ENCODE measurements at places on chromosomes 2 and 18.

DNA sequence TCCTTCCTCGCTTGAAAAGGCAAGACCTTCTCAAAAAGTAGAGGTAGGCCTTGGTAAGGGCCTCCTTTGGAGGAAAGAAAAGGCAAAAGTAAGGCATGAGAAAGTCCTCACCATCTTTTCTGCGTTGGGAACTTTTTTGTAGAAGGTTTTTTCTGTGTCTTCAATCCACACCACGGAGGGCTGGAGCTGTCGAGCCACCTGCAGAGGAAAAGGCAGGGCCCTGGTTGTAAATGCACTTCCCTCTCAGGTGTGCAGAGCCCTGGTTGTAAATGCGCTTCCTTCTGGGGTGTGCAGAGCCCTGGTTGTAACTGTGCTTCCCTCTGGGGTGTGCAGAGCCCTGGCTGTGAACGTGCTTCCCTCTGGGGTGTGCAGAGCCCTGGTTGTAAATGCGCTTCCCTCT, 80.2 kb upstream of the ASB18 start:
- DNase-seq, result no peak

- DNase-seq, result peak; percentile 66
Measured at GRCh38 chr2:28393114-28393836, 617 bp downstream of the FOSL2 start.

GRCh38 chr18:79944126-79944731, 7.2 kb downstream of the SLC66A2 start:
- no peak for DNase-seq

GRCh38 chr18:6650747-6651146, 78.8 kb upstream of the ARHGAP28 start:
- DNase-seq, result no peak

DNA sequence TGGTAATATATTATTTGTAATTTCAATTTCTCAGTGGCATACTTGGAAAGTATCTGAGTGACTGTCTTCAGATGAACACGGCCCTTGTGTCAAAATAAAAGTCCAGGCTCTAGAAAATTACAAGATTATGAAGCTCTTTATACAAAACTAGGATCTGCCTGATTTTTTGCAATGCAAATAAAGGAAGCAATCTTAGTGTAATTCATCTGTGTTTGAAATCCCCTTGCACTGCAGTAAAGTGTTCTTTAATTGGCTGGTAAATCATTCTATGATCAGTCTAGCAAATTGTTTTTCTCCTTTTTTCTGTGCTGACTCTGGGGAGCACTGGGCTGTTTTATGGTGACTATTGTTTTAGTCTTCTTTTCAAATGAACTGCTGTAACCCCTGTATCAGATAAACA, 1039.0 kb downstream of the SOCS6 start:
- no peak for DNase-seq

- DNase-seq, result no peak
Measured at GRCh38 chr18:70337139-70337972, 48.5 kb downstream of the SOCS6 start.

- no peak for DNase-seq
Measured at GRCh38 chr2:11228692-11229091, 73.4 kb downstream of the SLC66A3 start.

- DNase-seq, result no peak
Measured at GRCh38 chr2:234245945-234246344, 195.4 kb downstream of the SPP2 start.

- no peak for DNase-seq
Measured at GRCh38 chr2:191951832-191952231, 104.9 kb upstream of the CAVIN2 start.

GRCh38 chr2:922185-922584, 28.5 kb upstream of the SNTG2 start:
- DNase-seq, result no peak

- no peak for DNase-seq
Measured at GRCh38 chr2:30139131-30139870, 7.5 kb upstream of the YPEL5 start.

- no peak for DNase-seq
Measured at GRCh38 chr2:40352041-40352702, 99.7 kb downstream of the SLC8A1 start.

DNA sequence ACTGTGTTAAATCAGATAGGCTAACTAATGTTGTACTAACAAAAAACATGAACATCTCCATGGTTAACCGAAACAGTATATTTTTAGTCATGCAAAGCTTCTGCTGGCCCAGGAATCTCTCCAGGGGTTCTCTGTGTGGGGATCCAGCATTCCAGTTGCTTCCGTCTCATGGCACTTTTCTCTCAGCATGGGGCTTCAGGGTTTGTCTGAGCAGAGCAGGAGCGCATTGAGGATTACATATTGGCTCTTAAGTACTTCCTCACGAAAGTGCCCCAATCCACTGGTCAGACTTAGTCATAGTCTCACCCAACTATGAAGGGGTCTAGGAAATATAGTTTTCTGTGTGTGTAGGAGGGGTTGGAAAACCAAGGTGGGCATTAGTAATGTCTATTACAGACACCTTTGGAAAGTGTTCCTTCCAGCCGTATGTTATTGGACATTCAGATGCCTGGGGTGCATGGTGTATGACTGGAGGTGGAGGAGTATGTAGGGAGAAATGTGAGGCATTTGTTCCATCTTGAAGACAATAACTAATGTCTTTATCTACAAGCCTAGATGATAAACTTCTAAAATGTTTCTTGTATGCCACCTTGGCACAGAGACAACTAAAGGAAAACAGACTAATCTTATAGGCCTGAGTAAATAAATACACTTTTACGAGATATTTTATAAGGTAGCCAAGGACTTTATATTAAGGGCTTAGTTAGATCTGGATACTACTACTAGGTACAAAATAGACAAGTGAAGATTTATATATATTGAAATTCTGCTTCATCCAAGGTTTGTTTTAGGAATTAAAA, 123.8 kb upstream of the ZEB2 start:
- DNase-seq, result no peak

DNA sequence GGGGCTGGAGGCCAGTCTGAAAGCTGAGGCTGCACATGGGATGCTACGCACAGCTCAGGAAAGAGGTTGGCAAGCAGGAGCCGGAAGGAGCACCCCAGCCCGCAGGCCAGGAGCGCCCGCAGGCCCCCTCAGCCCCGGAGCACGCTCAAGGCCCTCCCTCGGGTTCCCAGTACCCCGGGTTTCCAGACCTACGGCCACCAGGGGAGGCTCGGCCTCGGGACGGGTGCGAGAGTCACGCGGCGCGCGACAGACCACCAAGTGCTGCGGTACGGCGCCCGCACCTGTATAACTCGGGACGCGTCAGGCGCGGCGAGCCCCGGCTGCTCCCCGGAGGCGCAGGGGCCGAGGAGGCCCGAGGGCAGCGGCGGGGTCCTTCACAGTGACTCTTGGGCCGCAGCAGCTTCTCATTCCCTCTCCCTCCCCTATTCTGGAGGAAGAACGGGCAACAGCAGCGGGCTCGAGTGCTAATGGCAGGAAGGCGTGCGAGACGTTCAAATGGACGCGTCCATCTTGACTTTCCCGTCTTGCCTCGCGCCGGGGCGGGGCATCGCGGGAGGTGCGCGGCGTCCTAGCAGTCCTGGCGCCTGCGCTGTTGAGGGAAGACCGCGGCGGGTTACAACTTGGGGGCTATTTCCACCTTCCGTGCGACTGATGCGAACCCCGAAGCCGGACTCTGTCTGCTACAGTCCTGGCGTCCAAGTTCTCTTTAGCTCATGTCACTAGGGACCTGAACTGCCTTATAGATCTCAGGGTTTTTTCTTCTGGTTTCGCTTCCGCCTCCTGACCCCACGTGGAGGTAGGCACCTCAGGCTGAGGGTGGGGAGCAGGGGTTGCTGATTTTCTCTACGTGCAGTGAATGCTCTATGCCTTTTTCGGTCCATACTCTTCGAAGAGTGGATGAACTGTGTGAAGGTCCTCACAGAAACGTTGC, at the start of gene ANAPC1:
TSS of gene ANAPC1 (minus strand) at position 533 of the 931 bp plus-strand sequence. CDS start 3,368 bp downstream, outside the sequence.
- DNase-seq, result peak; percentile 84

DNA sequence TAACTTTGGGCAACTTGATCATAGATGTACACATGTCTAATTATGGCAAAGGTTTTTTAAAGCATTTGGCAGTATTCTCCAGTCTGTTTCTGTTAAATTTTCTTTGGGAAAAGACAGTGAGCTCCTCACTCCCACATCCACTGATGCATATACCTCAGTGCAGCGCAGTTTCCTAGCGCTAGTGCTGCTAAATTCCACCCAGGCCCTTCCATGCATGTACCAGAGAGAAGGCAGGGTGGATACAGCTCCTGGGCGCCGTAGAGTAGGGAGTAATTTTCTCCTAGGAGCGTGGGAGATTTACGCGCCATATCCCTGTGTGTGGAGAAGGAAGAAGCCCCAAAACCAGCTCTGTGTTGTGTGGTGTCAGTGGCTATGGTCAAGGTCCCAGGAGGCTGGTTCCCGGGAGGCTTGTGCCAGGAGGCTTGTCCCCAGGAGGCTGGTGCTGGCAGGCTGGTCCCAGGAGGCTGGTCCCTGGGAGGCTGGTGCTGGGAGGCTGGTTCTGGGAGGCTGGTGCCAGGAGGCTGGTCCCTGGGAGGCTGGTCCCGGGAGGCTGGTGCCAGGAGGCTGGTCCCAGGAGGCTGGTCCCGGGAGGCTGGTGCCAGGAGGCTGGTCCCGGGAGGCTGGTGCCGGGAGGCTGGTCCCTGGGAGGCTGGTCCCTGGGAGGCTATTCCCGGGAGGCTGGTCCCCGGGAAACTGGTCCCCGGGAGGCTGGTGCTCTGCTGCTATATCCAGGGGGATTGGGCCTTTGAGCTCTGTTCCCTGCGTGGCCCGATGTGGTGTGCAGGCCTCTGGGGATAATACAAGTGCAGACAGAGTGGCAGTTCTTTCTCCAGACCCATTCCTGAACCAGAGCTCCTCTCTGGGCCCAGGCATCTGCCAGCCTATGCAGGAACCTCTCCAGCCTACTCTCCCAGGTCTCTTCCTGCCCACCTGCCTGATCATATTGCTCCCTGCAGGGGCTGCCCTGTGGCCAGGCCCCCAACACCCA, 161.2 kb downstream of the SEPTIN10 start:
- DNase-seq, result no peak

- DNase-seq, result no peak
Measured at GRCh38 chr18:73060666-73061288, 193.0 kb upstream of the NETO1 start.

GRCh38 chr2:212484563-212485080, 54.0 kb downstream of the ERBB4 start:
- no peak for DNase-seq

DNA sequence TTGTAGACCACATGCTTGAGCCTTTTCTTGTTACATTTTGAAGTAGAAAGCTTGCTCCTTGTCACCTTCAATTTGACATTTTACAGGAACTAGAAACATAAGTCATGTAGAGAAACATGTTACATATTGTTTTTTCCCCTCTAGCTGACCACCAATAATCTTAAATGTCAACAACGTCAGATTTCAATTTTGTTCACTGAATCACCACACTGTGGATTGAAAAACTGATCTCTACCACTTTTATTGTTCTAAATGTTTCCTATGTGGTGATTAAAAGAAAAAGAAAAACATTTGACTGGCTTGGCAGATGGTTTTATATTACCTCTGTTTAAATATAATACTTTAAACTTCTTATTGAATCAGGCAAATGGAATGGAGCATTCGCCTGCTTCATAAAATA, 87.7 kb downstream of the DSEL start:
- DNase-seq, result no peak

DNA sequence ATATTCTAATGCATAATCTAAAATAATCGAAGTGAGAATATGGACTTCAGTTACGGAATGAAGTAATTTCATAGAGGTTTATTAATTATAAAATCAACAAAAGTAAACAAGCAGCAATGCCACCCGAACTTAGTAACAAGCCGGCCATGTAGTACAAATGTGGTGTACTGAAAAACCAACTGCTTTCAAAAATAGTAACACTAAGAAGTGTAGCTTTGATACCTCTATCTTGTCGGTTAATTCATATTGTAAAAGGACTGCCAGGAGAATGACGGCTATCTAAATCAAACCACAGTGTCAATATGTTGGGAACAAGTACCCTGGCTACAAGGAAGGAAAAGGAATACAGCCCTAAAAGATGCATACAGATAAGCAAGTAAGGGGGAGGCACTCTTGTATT, 48.5 kb downstream of the WDR33 start:
- no peak for DNase-seq

DNA sequence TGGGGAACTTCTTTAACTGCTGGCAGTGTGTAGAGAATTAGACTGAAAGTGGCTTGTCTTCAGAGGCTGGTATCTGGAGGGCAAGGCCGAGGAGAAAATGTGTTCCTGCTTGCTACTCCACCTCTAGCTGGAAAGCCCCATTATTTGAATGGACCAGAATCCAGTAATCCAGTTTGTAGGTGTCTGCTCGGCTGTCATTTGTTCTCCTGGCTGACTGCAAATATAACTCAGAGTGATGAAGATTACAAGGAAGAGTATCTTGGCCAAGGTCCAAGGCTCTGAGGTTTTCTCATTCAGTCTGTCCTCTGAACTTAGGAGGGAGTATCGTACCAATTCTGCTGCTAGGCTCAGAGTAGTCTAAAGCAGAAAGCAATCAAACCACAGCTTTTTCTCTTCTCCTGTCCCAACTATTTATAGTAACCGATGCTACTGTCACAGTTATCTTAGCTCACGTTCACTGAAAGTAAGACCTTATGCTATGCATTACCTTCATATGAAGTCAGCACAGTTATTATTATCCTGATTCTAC, 228.6 kb downstream of the SETBP1 start:
- no peak for DNase-seq

DNA sequence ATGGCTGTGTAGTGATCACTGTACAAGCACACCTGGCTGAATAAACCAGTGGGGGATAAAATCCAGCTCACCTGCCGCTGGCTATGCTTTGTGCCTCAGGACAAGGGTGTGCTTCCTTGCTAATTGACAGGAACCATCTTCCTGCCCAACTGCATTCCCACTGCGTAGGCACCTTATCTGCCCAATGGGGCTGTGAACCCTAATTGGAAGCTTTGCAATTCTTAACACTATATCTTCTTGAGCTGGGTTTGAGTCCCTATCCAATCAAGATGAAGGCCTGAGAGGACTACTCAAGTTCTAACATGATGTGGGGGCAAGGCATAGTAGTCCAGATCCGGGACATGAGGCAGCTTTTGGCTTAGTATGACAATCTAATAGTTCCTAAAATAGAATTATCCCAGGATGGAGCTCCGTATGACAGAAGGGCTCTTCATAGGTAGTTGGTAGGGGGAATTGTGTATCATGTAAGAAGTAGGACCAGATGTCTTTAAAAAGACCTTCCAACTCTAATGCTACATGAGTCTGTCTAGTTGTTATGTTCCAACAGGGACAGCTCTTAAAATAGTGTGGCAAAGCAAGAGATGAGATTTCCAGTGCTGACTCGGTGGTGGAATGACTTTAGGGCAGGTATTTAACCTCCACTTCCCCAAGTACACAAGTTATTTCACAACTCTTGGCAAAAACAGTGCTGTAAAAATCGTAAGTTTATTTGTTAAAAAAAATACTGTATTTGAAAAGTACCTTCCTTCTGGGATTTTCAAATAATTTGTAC, 2.3 kb upstream of the TMEM150A start:
- no peak for DNase-seq

DNA sequence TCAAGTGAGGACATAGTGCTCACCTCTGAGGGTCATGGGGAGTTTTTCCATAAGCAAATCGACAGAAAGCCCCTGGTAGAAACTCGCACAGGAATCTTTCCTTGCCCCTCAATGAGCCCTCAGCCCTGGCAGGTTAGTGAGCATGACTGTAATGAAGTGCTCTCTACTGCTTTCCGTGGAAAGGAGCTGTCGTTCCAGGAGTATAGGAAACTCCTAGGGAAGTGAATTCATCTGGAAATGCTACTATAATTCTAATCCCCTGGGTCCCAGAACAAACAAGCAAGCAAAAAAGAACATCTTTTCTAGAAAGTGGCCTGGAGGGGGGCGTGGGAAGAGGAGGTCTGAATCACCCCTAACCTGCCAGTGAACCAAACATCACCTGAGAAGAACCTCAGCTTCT, 18.1 kb downstream of the BCL2L11 start:
- DNase-seq, result no peak
